Stimulated activated CD8-positive, alpha-beta memory T cell treated with anti-CD3 and anti-CD28 coated beads, Interleukin-2, amount 100 ng/mL, for 1 hour (primary cell): ENCODE measurements at places on chromosomes 11 and 22.

DNA sequence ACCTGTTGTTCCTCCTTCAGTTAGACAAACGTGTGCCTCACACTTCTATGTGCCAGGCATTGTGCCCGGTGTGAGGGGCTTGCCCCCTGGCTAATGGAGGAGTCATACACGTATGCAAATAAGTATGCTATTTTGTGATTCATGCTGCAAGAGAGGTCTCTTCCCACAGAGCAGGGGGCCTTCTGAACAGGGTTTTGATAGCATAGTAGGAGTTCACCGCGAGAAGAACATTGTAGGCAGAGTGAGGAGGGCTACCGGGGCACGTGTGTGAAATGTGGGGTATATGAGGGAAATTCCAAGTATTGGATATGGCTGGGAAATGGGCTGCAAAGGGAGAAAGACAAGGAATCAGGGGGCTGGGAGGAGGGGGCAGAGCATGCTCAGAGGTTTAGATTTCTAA is 84.5 kb downstream of the NECTIN1 start:
- no peak for DNase-seq

GRCh38 chr11:74638869-74639268 is 46.5 kb downstream of the POLD3 start:
- no peak for DNase-seq

GRCh38 chr11:130066338-130066737 is 3.4 kb upstream of the APLP2 start:
- DNase-seq = no peak

GRCh38 chr22:23894710-23895598 is 771 bp downstream of the MIF start:
- DNase-seq = peak; percentile 13

GRCh38 chr11:24389575-24389974 is 107.3 kb upstream of the LUZP2 start:
- DNase-seq = no peak

GRCh38 chr11:8086571-8086970 is 5.6 kb downstream of the TUB start:
- DNase-seq = no peak
